ENCODE measurements at places on chromosomes 4 and X.

DNA sequence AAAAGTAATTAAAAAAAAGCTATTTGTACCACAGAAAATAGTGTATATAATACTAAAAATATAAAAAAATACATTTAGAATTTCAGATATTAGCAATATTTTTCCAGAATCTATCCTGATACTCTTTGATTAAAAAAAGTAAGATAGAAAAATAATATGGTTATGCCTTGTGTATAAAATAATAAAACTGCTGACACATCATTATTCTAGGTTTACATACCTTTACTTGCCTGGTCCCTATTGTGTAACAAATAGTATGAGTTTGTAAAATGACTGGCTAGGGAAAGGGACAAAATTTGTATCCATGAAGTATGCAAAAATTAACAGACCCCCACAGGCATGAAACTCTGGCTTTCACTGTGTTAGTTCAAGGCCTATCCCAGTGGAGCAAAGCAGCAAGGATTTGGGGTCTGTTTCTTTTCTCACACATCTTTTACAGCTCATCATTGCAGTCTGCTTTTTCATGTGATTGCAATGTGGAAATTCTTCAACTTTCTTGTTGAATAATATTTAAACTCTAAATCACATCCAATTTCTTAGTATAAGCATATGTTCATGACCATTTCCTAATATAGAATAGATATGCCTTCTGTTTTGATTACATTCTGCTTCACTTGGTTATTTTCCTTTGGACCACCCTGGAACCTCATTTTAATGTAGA, 136.7 kb upstream of the PCDH18 start:
- DNase-seq = no peak

DNA sequence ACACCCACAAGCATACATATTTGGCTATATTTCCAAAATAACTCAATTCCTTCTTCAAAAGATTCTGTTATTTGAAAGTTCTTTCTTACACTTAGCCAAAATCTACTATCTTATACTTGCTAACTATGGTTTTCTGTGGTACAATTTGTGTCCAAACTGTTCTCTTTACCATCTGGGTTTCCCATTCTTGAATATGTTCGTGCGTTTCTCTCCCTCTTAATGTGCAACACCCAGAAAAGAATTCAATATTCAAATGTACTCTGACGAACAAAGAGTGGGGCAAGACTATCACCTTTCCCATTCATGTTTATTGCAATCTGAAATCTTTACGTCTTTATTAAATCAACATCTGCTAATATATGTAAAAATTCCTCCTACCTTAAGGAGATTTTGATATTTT, 912.7 kb downstream of the FAT4 start:
- no peak for DNase-seq

- no peak for DNase-seq
Observed at GRCh38 chr4:78031417-78031950, 25.6 kb upstream of the FRAS1 start.

GRCh38 chr4:181793096-181793495, 450.1 kb upstream of the TENM3 start:
- no peak for DNase-seq

- no peak for DNase-seq
Observed at GRCh38 chrX:16418650-16419049, 231.3 kb upstream of the S100G start.

DNA sequence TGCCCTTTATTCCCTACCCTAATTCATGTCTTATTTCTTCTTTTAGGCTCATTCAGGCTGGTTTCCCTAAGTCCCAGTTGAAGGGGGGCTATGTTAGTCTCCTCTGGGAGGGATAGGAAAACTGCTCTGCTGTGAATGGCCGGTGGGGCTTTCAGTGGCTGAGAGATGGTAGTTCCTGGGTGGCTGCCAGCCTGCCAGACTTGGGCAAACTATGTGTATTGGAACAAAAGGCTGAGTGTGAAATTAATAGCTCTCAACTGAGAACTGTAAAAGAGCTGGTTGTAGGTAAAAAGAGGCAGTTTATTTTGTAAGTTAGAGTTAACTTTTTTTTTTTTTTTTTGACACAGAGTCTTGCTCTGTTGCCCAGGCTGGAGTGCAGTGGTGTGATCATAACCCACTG, 28.8 kb downstream of the ARHGAP10 start:
- DNase-seq = no peak

GRCh38 chr4:150315691-150316090, 237.4 kb downstream of the DCLK2 start:
- no peak for DNase-seq

- DNase-seq = no peak
Observed at GRCh38 chrX:39296472-39296871, 495.2 kb downstream of the MID1IP1 start.

GRCh38 chr4:135371137-135371536, 1169.5 kb upstream of the PABPC4L start:
- peak; percentile 25 for DNase-seq

GRCh38 chr4:85733798-85734197, 258.8 kb downstream of the ARHGAP24 start:
- no peak for DNase-seq

GRCh38 chr4:145525291-145525740, 43.7 kb downstream of the SMAD1 start:
- no peak for DNase-seq

- peak; percentile 13 for DNase-seq
Observed at GRCh38 chr4:173990126-173990868, 293.2 kb downstream of the FBXO8 start.

Measured in RPMI8226 (cell line).